ENCODE measurements at places on chromosomes 11 and 22. TPM values are rescaled to one million over a fixed set of nuclear protein-coding genes. Genes with fewer than 3 reads are reported as not detected.
A peak's percentile ranks its signal among the peaks of the same experiment; 100 is the strongest.

GRCh38 chr11:115974703-115975102, 470.5 kb upstream of the CADM1 start:
- H3K4me3 ChIP-seq, result no peak overlapping the region
- H3K36me3 ChIP-seq, result no peaks in the 10 kb centered on the region
- H3K27me3 ChIP-seq, result peaks cover 8% of the 10 kb centered on the region
- DNase-seq, result no peak
- no peak overlapping the region for H3K27ac ChIP-seq

DNA sequence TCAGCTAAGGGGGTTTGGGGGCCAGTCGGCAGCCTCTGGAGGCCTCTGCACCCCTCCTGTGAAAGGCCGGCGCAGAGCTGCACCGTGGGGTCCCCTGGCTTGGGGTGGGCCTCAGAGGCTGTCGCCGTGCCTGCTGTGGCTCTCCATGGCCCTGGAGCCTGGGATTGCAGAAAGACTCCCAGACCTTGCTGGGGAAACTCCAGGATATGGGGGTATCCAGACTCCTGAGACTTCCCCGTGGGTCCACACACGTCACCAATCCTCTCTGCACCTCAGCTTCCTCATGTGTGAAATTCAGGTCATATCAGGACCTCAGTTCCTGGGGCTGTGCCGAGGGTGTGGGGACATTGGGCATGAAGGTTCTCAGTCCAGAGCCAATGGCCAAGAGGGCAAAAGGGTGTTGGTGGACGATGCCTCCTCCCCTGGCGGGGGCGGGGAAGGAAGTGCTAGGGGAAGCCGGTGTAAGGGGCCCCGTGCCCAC, 97.1 kb downstream of the KCNQ1 start:
- H3K36me3 ChIP-seq, result no peaks in the 10 kb centered on the region
- H3K27ac ChIP-seq, result no peak overlapping the region
- no peak overlapping the region for H3K4me3 ChIP-seq
- H3K27me3 ChIP-seq, result no peaks in the 10 kb centered on the region
- DNase-seq, result no peak
- peaks cover 5% of the 10 kb centered on the region for H3K4me1 ChIP-seq

GRCh38 chr22:41368543-41369423, 13.0 kb upstream of the TEF start:
- H3K4me1 ChIP-seq, result no peaks in the 10 kb centered on the region
- H3K36me3 ChIP-seq, result no peaks in the 10 kb centered on the region
- no peak overlapping the region for H3K27ac ChIP-seq
- no peak overlapping the region for H3K4me3 ChIP-seq
- no peak for DNase-seq
- peaks cover 8% of the 10 kb centered on the region for H3K27me3 ChIP-seq

- DNase-seq, result no peak
- no peaks in the 10 kb centered on the region for H3K4me1 ChIP-seq
- H3K27me3 ChIP-seq, result peaks cover 11% of the 10 kb centered on the region
Observed at GRCh38 chr11:78995171-78995570, 420.5 kb upstream of the NARS2 start.

GRCh38 chr11:47847892-47848699, at the start of gene NUP160:
NUP160 (minus strand) TSS chr11:47848350; CDS start chr11:47848318, 32 bp downstream.
- H3K4me1 ChIP-seq, result peaks cover 67% of the 10 kb centered on the region
- DNase-seq, result peak; percentile 92
- peak within 1 kb of the TSS; percentile 97 for H3K27ac ChIP-seq
- peak within 1 kb of the TSS; percentile 98 for H3K4me3 ChIP-seq

The OR51B5 gene
- total RNA-seq, result not detected

The APOL4 gene
- total RNA-seq, result not detected

The FAM227A gene
- 0.20 TPM for total RNA-seq
